ENCODE measurements at places on chromosomes 1 and 21. TPM values are rescaled to one million over a fixed set of nuclear protein-coding genes. Genes with fewer than 3 reads are reported as not detected.

Gene MIXL1
- not detected for total RNA-seq

Gene RPS6KA1
- total RNA-seq, result 1.1 TPM

Gene PTAFR
- 0.03 TPM for total RNA-seq

Gene ELAPOR1
- total RNA-seq, result 0.39 TPM

Gene C1QTNF12
- total RNA-seq, result 2.2 TPM

Gene SMCP
- total RNA-seq, result not detected

Gene LCE6A
- total RNA-seq, result not detected

Gene CDC42
- total RNA-seq, result 209 TPM

Gene S100A12
- total RNA-seq, result not detected

Gene OPRD1
- total RNA-seq, result under 0.01 TPM

Gene DSCAM
- not detected for total RNA-seq

Gene KLHDC7A
- total RNA-seq, result not detected

Gene CELA3B
- total RNA-seq, result not detected

Gene TIMM17A
- 52.6 TPM for total RNA-seq

Gene CHODL
- 0.07 TPM for total RNA-seq

Gene SPOCD1
- total RNA-seq, result 63.8 TPM

Gene LHX4
- total RNA-seq, result under 0.01 TPM

Gene TMPRSS2
- not detected for total RNA-seq

Gene LAD1
- not detected for total RNA-seq

Gene PROK1
- total RNA-seq, result not detected

Gene SYPL2
- 0.91 TPM for total RNA-seq

Gene ZNF593OS
- not detected for total RNA-seq

Gene ZSCAN20
- total RNA-seq, result 13.4 TPM

Gene MFSD2A
- total RNA-seq, result 5.2 TPM

Gene GLIS1
- total RNA-seq, result 1.4 TPM

Gene MCOLN2
- total RNA-seq, result 0.85 TPM

Data from smooth muscle cell of the pulmonary artery (primary cell).